ENCODE measurements at places on chromosomes 16 and 17.

- no peaks in the 10 kb centered on the region for H3K27me3 ChIP-seq
- H3K27ac ChIP-seq, result no peak overlapping the region
- no peaks in the 10 kb centered on the region for H3K4me1 ChIP-seq
Measured at GRCh38 chr16:46894036-46894672, 10.0 kb downstream of the GPT2 start.

GRCh38 chr16:57996406-57997175 is 3.9 kb downstream of the ZNF319 start:
- H3K27ac ChIP-seq, result no peak overlapping the region
- peaks cover 41% of the 10 kb centered on the region for H3K4me1 ChIP-seq
- no peak for DNase-seq
- peaks cover 8% of the 10 kb centered on the region for H3K36me3 ChIP-seq
- no peaks in the 10 kb centered on the region for H3K27me3 ChIP-seq

DNA sequence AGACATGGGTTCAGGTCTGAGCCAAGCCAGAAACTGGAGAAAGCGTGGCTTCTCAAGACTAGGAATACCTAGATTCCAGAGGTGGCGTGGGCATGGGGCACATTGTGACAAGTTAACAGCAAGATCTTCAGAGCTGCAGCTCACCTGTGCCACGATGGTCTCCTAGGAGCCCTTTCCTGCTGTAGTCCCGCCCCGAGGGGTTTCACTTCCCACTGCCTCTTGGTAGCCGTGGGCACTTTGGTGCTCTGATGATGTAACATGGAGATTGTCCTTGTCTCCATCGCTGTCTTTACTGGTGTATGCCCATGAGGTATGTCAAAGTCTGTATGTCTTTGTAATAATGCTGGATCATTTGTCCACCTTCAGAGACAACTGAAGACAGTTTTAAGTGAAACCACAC is 89.7 kb downstream of the WWOX start:
- no peak overlapping the region for H3K27ac ChIP-seq
- H3K4me1 ChIP-seq, result peaks cover 4% of the 10 kb centered on the region
- no peaks in the 10 kb centered on the region for H3K27me3 ChIP-seq
- no peak for DNase-seq
- H3K4me3 ChIP-seq, result no peak overlapping the region

DNA sequence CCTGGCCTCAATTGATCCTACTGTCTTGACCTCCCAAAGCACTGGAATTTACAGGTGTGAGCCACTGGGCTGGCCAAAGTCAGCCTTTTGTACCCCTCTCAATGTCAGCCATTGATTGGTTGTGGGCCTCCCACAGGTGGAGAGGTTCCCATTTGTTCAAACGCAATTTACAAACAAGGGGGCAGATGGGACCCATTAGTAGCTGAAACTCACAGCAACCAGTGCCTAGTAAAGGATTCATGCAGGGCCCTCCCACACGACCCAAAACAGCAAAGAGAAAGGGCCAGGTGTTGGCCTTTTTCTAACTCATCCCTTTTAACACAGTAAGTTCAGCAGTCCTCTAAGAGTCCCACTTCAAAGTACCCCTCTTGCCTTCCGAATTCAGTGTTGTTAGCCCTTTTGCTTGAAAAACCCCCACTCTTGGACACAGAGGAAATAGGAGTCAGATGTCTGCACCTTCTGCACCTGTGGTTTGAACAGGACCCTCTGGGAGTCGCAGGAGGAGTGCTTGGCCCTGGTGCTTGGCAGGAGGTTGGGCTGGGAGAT is 89.2 kb downstream of the PITPNC1 start:
- peaks cover 76% of the 10 kb centered on the region for H3K4me1 ChIP-seq
- H3K36me3 ChIP-seq, result peaks cover 6% of the 10 kb centered on the region
- peak; percentile 35 for DNase-seq

DNA sequence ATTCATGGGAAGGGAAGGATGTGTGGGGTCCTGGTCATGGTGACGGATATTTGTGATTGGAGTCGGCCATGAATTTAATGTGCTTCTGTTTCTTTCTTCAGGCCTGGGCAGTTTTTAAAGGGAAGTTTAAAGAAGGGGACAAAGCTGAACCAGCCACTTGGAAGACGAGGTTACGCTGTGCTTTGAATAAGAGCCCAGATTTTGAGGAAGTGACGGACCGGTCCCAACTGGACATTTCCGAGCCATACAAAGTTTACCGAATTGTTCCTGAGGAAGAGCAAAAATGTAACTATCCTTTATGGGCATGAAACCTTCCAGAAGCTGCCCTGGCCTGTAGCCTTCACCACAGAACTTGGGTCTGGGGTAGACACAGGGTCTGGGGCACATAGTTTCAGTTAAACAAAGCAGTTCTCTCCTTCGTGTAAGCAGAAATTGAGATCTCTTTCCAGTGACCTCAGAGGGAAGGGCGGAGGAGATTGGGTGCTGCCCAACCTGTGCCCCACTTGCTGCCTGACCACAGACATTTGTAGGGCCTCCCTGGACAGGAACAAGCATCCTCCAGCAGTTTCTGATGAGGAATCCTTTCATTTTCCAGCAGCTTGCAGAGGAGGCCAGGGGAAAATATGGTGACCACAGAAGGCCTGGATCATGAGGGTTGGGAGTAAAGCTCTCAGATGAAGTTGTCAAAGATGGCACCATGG is 10.1 kb downstream of the IRF8 start:
- H3K27ac ChIP-seq, result peak overlapping the region; percentile 57
- H3K36me3 ChIP-seq, result peaks cover 91% of the 10 kb centered on the region
- no peak for DNase-seq
- H3K27me3 ChIP-seq, result no peaks in the 10 kb centered on the region
- no peak overlapping the region for H3K4me3 ChIP-seq

DNA sequence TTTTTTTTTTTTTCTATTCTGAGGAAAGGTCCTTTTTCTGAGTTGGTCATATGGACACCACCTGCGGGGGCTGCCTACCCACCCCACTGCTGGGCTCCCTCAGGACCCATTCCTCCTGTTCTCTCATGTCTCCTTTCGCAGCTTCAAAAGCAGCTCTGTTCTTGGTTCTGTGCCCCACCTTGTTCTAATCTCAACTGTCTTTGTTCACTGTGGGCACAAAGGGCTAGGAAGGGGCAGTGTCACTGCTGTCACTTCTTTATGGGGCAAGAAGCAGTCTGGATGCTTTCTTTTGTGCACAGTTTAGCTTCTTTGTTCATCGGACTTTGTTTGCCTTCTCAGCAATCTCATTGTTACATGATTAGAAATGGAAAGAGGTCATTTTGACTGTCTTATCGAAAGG is 7.1 kb downstream of the GOSR2 start:
- no peak overlapping the region for H3K27ac ChIP-seq

- peak overlapping the region; percentile 69 for H3K27ac ChIP-seq
- peaks cover 56% of the 10 kb centered on the region for H3K36me3 ChIP-seq
- no peak overlapping the region for H3K4me3 ChIP-seq
Measured at GRCh38 chr16:89738072-89738377, 16.7 kb downstream of the ZNF276 start.

- no peaks in the 10 kb centered on the region for H3K27me3 ChIP-seq
- peaks cover 7% of the 10 kb centered on the region for H3K4me1 ChIP-seq
- H3K4me3 ChIP-seq, result no peak overlapping the region
- no peaks in the 10 kb centered on the region for H3K36me3 ChIP-seq
Measured at GRCh38 chr16:66623755-66624154, 19.3 kb downstream of the CMTM3 start.

GRCh38 chr16:9016824-9017223 is 53.1 kb upstream of the USP7 start:
- peaks cover 6% of the 10 kb centered on the region for H3K36me3 ChIP-seq
- no peak overlapping the region for H3K27ac ChIP-seq
- no peak overlapping the region for H3K4me3 ChIP-seq
- H3K27me3 ChIP-seq, result peaks cover 10% of the 10 kb centered on the region
- no peak for DNase-seq
- peaks cover 2% of the 10 kb centered on the region for H3K4me1 ChIP-seq

DNA sequence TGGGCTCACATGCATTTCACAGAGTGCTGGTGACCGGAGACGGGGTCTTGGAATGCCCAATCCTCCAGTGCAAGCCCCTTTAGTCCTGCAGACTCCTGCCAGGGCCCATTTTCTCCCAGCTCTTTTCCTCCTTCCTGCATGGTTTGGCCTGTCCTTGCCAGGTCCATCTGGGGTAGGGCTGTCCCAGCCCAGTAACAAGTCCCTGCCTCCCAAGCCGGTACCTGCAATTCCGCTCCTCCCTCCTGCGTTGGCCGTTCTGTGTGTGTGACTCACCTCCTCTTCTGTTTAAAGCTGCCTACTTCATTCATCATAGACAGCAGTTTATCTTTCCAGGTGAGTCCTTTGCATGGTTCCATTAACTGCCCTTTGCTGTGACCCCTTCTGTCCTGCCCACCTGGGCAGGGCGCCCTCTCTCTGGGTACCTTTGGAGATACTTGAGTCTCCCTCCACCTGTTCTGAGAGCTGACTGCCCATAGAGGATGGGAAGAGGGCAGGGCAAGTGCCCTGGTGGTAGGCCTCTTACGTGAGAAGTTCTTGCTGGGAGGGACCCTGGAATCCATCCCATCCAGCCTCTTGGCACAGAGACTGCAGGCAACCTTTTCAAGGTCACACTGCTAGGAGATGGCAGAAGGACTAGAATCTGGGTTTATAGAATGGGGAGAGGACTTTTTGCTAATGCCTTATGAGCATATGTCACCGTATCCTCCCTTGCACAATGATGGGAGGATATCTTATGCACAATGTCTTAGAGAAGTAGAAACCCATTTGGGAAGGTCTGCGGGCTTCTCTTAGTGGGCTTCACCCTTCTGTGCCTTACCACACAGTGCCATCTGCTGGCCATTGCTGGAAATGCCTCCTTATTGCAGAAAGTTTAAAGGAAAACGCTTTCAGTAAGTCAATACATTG is 29.7 kb upstream of the LGALS9 start:
- DNase-seq, result peak; percentile 89
- H3K36me3 ChIP-seq, result peaks cover 33% of the 10 kb centered on the region
- no peak overlapping the region for H3K27ac ChIP-seq
- no peaks in the 10 kb centered on the region for H3K27me3 ChIP-seq

DNA sequence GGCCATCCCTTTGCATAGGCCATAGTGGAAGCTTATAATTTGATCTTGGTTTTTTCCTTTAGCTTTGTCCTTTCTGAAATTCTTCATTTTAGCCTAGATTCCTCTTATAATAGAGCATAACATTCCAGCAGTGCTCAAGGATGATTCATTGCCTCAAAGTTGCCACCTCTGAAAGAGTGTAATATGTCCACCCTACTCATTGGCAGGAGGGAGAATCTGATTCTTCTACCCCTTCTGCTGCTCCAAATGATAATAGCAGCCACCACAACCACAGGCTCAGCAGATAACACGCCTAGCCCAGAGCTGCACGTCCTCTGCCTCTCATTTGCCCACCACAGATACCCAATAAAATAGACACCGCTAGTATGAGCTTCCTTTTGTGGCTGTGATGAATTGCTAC is 337.4 kb upstream of the HSBP1 start:
- no peaks in the 10 kb centered on the region for H3K27me3 ChIP-seq
- H3K27ac ChIP-seq, result no peak overlapping the region
- DNase-seq, result no peak
- no peak overlapping the region for H3K4me3 ChIP-seq
- no peaks in the 10 kb centered on the region for H3K36me3 ChIP-seq

- peaks cover 6% of the 10 kb centered on the region for H3K27me3 ChIP-seq
- H3K27ac ChIP-seq, result no peak overlapping the region
- no peaks in the 10 kb centered on the region for H3K36me3 ChIP-seq
- no peak for DNase-seq
Measured at GRCh38 chr17:70067134-70067533, 7.9 kb upstream of the KCNJ16 start.

- no peak for DNase-seq
- peaks cover 30% of the 10 kb centered on the region for H3K4me1 ChIP-seq
- no peak overlapping the region for H3K27ac ChIP-seq
- no peaks in the 10 kb centered on the region for H3K27me3 ChIP-seq
Measured at GRCh38 chr17:46042246-46042645, 43.2 kb downstream of the STH start.

DNA sequence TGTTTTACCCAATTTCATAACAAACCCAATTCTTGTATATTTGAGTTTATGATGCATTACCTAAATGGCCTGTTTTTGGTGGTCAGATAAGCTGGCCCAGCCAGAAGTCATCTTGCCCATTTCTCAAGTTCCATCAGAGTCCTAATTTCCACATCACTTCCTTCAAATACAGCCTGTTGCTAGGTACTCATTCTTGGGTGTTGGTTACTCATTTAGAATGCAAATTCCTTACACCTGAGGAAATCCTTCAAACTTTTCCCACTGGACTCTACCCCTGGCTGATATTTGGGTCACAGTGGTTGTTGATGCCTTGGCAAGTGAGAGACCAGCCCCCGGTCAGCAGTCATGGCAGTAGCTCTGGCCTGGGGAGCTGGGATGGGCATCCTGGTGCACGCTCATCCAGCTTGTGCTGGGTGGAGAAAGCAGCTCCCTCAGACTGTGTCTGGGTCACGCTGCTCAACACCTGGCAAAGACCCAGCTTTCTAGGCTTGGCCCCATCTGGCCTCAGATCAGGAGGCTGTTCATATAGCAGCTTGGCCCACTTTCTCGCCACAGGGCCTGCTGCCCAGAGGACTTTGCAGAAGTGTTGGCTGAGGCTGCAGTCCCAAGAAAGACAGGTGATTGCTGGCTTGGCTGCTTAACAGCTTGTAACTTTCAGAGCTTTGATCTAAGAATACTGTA is 25.8 kb downstream of the WSB1 start:
- H3K4me1 ChIP-seq, result no peaks in the 10 kb centered on the region
- H3K27me3 ChIP-seq, result no peaks in the 10 kb centered on the region
- H3K4me3 ChIP-seq, result no peak overlapping the region

- H3K27me3 ChIP-seq, result no peaks in the 10 kb centered on the region
- no peak for DNase-seq
- H3K4me3 ChIP-seq, result no peak overlapping the region
- peaks cover 20% of the 10 kb centered on the region for H3K4me1 ChIP-seq
- no peak overlapping the region for H3K27ac ChIP-seq
- H3K36me3 ChIP-seq, result no peaks in the 10 kb centered on the region
Measured at GRCh38 chr17:73569762-73570319, 74.4 kb downstream of the SDK2 start.

GRCh38 chr17:78013683-78014467 is 55.4 kb downstream of the TNRC6C start:
- no peaks in the 10 kb centered on the region for H3K27me3 ChIP-seq
- H3K4me1 ChIP-seq, result peaks cover 25% of the 10 kb centered on the region

DNA sequence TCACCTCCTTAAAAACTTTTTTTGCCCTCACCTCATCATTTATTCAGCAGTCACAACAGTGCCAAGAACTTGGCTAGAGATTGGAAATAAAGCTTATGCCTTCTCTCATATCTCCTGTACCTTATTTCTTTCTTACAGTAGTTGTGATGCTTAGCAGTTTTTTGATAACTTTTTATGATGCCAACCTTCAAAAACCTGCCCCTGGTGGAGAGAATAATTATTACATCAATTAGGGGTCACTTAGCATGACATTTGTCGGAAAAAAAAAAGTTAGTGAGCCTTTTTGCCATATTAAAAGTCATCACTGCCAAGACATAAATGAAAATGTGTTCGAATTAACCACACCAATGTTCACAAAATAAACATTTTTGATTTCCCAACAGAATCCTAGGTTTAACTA is 296.6 kb downstream of the WWOX start:
- H3K36me3 ChIP-seq, result peaks cover 7% of the 10 kb centered on the region
- H3K4me1 ChIP-seq, result no peaks in the 10 kb centered on the region
- no peak overlapping the region for H3K27ac ChIP-seq
- H3K27me3 ChIP-seq, result no peaks in the 10 kb centered on the region
- H3K4me3 ChIP-seq, result no peak overlapping the region

GRCh38 chr17:63805591-63805990 is 21.6 kb upstream of the PSMC5 start:
- H3K36me3 ChIP-seq, result peaks cover 53% of the 10 kb centered on the region
- H3K27ac ChIP-seq, result peak overlapping the region; percentile 48
- no peak for DNase-seq
